ENCODE measurements at places on chromosomes 4 and X.

GRCh38 chrX:110082161-110082560 is 79.2 kb downstream of the TMEM164 start:
- no peak for DNase-seq

DNA sequence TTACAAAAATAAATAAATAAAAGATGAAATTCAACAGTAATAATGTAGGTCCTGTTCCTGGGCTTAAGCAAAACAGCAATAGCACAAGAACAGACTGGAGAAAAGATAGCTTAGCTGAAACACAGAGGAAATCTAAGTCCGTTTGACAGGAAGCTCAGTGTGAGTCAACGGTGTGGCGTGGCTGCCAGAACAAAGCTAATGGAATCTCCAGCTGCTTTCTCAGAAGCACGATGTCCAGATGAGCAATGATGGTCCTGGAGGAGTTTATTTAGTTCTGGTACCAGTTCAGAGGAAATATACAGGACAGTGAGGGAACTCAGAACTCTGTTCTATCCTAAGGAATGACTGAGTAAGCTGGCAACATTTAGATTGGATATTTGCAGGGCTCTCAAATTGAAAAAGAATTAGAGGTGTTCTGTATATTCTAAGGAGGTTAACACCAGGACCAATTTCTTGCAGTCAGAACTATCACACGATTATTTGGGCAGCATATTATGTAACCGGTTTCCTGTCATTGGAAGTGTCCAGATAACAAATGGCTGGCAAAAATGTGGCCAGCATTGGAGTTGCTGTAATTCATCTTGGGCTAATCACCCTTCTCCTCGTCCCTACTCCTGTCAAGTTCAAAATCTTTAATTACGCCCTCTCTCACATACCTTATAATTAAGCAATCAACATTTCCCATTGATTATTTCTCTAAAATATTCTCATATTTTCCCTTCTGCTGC is 12.7 kb downstream of the GAB3 start:
- no peak for DNase-seq

DNA sequence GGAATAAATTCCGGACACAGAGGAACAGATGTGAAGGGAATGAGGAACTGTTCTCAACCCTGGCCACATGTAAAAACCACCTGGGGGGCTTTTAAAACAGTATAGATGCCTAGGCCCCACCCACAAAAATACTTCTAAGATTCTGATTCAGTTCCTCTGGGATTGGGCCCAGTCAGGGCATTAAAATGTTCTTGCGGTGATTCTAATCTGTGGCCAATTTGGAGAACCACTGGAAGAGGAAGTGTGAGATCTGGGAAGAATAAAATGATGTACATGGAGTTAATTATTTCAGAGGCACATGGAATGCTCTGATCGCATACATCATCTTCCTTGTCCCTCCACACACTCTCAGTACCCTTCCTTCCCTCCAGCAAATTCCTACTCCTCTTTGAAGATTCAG is 192.2 kb downstream of the APBB2 start:
- DNase-seq: no peak

DNA sequence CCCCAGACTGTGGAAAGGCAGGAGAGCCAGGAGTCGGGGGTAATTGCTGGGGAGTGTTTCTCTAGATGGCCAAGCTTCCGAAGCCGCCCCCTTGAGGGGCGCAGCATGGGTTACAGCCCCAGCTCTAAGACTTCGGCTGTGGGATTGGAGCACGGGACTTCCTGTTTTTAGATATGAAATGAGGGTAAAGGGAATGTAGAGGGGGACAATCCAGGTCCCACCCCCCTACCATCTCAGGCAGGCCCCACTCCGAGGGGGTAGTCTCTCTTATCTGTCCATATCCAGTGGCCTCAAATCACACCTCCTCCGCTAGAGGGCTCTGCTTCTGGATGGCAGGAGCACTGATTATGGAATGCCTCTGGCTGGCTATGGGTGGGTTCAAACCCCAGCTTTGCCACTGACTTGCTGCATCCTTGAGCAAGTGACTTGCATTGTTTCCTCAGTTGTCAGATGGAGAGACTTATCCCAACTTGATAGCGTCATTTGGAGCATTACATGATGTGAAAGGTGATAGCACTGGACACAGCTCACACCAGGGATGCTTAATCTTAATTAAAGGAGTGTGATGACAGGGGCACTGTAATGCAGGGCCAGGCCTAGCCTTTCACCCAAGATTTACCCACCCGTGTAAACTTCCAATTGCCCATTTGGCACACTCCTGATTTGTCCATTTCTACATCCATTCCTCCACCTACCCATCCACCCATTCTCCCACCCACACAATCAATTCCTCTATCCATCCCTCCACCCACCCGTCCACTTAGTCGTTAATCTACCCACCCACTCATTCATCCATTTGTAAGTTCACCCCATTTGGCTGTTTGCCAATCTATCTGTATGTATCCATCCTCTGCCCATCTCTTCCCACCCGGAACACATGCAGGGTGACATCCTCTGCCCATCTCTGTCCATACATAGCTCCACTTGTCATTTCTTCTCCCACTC is 848 bp upstream of the KCND1 start:
- peak; percentile 23 for DNase-seq

DNA sequence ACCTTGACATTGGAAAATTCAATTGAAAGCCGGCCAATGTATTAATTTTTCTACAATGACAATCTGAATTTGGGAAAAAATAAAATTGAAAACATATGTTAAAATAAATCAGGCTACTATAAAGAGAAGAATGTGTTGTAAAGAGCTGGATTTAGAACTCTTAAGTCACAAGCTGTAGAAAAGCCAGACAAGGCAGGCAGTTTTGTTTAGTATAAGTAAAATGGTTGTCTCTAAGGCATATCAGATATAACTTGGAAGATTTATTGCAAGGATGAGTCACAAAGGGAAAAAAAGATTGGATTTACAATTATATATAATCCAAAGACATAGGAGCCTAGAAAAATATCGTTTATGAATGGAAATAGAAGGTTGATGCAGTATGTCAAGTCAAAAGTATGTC is 549.1 kb upstream of the EPHA5 start:
- DNase-seq: no peak

DNA sequence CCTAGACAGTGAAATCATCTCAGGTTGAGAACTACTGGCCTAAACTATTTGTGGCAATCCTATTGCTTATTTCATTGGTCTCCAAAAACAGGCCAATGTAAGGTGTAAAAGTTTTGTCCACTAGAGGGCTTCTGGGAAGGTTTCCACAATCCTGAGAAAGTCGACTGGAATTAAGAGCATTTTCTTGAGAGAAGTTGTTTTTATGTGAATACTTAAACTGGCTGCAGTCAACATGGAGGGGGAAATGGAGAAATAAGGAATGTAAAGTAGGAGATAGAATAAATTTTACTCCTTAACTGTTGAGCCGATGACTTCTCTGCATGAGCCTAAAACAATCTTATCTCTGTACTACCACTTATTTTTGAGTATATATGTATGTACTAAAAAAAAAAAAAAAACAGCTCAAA is 11.0 kb upstream of the EIF4E start:
- no peak for DNase-seq
